ENCODE measurements at places on chromosomes 5 and 9.

GRCh38 chr5:141735823-141736222 lies 53.8 kb upstream of the ARAP3 start:
- no peak for DNase-seq

- no peak for DNase-seq
Observed at GRCh38 chr5:73686912-73687311, 60.9 kb downstream of the ARHGEF28 start.

GRCh38 chr9:115415450-115415849 lies 297.5 kb upstream of the TNC start:
- DNase-seq: no peak

GRCh38 chr5:50564079-50564478 lies 102.4 kb upstream of the PARP8 start:
- peak; percentile 10 for DNase-seq

GRCh38 chr9:88826181-88826580 lies 165.1 kb upstream of the S1PR3 start:
- no peak for DNase-seq

GRCh38 chr9:134606951-134607731 lies 34.5 kb upstream of the COL5A1 start:
- DNase-seq: no peak

GRCh38 chr5:121313886-121314285 lies 537.8 kb upstream of the FTMT start:
- no peak for DNase-seq

DNA sequence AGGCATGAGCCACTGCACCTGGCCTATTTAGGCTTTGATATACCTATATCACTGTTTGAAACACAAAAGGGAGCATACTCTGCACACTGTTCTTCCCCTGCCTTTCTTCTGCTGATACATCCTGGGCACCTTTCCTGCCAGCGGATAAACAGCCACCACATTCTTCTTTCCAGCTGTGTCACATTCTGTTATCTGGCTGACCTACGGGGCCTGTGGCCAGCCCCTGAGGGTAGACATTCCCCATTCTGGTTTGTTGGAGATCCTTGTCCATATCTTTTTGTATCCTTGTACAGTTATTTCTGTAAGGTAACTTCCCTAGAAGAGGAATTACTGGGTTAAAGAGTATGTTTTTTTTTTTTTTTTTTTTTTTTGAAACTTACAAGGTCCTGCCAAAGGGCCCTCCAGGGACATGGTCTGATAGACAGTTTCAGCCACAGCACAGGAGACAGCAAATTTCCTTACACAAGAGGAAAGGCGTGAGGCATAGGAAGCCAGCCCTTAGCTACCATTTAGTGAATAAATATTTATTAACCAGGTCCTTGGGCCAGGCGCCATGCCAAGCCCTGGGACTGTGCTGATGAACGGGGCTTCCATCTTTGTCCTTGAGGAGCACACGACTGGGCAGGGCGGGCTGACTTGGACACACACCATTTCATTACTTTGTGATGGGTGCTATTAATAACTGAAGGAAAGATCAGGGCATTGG lies 57.8 kb downstream of the ERGIC1 start:
- no peak for DNase-seq

- no peak for DNase-seq
Observed at GRCh38 chr9:21434202-21435014, 5.8 kb upstream of the IFNA1 start.

DNA sequence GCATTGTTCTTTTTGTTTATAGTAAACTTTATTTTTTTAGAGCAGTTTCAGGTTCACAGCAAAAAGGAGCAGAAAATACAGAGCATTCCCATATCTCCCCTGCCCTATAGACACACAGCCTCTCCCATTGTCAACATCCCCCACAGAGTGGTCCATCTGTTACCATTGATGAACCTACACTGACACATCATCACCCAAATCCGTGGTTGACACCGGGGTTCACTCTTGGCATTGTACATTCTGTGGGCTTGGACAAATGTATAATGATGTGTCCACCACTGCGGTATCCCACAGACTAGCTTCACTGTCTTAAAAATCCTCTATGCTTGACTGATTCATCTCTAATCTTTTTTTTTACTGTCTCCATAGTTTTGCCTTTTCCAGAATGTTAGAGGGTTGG lies 120.7 kb upstream of the SPATA31C2 start:
- no peak for DNase-seq

GRCh38 chr5:80668016-80668969 lies 13.5 kb upstream of the DHFR start:
- DNase-seq: no peak

DNA sequence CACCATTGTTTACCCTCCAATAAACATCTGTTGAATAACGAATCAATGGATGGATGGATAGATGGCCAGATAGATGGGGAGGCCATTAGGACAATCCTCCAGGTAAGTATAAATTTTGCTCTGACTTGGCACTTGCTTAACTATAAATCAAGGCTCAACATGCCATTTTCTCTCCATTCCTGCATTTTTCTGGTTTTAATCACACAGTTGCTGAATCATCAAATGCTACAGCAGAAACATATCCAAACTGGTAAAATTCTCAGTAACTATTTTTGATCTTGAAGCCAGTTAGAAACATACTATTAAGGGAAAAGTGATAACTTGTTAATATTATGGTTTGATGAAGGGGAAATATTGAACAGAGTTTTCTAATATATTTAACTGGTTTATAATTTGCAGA lies 71.5 kb upstream of the MTAP start:
- DNase-seq: no peak

GRCh38 chr9:1964093-1964492 lies 51.1 kb upstream of the SMARCA2 start:
- no peak for DNase-seq

- DNase-seq: no peak
Observed at GRCh38 chr5:99460701-99461100, 531.9 kb upstream of the CHD1 start.

GRCh38 chr9:114852050-114852594 lies 46.3 kb upstream of the TNFSF15 start:
- no peak for DNase-seq

All from stimulated activated naive CD8-positive, alpha-beta T cell treated with anti-CD3 and anti-CD28 coated beads, Interleukin-15, amount 100 ng/mL, for 72 hours (primary cell).